HFF-Myc (cell line): ENCODE measurements at places on chromosomes 1 and 21.

DNA sequence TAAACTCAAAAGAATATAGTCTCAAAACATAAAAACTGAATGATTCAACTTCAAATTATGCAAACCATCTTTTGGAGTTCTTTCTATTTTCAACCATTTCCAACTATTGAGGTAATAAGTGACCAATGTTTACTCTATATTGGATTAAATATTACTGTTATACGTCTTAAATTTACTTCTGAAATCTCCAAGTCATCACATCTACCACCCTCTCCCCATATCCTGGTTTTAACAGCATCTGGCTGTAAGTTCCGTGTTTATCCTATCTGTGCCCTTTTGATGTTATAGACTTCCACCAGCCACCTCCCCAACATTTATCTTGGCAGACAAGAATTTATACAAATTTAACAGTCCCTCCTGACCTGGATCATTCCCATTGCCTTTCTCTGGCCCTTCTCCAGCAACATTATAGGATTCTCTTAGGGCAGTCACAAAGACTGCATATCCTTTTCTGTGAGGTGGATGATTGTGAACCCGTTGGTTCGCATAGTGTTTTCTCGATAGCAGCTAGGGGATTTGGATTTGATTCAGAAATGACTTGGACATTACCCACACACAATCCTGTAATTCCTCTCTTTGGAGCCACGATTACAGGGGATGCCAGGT lies 313.4 kb upstream of the FMN2 start:
- DNase-seq: no peak

GRCh38 chr1:231781892-231782291 lies 155.3 kb downstream of the DISC1 start:
- DNase-seq: no peak

DNA sequence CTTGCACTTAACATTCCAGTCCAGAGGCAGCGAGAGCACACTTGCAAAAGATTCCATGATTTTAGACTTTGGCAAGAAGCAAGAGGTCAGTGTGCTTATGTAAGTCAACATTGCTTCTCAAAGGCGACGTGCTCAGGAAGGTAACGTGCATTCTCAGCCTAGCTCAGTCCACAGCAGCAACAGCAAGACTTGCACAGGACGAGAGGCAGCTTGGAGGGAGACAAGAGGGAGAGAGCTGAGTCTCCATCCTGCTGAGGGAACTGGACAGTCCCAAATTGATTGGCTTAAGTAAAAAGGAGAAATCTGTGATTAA lies 56.5 kb downstream of the PTP4A2 start:
- no peak for DNase-seq

DNA sequence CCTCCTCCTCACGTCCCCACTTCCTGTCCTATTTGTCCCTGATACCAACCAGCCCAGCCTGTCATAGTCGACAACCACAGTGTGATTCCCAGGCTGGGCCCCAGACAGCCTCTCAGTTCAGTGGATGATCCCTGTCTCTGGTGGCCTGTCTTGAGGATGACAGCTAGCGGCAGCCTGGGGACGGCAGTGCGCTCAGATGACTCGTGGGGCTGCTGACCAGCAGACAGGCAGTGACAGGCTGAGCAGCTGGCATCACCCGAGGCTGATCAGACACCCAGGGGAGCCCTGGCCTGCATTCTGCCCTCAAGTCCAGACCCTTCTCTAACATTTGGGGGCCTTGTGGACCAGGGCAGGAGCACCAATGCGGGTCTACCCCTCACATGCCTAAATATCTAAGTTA lies 21.0 kb downstream of the NKAIN1 start:
- no peak for DNase-seq

DNA sequence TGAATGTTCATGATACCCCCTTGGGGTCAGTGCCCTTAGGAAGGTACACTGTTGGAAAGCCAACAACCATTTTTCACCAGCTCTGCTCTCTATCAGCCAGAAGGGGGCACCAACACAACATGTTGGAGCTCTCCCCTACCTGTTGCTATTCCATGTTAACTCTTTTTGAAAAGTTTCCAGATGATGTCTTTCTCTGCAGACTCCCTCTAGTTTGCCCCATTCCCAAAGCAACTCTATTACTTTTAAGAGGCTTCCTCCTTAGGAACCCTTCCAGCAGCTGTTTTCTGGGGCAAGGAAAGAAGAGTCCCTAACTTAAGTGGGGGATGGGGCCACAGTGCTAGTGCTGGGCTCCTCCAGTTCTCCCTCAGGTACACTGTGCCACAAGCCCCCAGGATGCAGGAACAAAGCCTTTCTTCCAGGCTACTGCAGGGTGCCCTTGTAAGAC lies 22.9 kb upstream of the NDC1 start:
- peak; percentile 21 for DNase-seq

GRCh38 chr1:46618754-46619415 lies 2.3 kb upstream of the MOB3C start:
- no peak for DNase-seq

DNA sequence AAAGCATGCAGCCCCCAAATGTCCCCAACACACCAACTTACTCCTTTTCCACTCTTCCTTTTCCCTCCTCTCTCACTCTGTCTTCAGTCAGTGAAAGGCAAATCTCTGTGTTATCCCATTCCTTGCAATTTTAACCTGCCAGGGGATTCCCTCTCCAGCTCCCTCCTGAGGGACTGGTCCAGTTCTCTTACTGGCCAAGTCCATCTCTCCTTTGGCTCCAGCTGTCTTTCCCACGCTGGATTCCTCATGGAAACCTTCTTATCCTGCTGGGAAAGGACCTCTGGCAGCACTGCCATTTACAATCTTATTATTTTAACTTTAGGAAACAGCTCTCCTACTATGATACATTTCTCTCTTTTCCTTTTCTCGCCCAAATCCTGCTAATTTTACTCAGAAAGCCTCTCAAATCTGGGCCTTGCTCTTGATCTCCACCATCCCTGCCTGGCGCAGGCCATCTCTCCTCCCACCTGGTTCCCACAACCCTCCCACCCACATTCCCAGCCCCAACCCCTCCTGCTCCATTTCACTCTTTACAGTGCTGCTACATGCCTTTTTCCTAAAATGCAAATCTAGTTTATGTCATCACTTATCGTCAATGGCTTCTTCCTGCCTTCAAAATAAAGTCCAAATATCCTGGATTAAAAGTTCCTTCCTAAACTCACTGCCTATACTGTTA lies 72.7 kb upstream of the CNN3 start:
- DNase-seq: no peak

DNA sequence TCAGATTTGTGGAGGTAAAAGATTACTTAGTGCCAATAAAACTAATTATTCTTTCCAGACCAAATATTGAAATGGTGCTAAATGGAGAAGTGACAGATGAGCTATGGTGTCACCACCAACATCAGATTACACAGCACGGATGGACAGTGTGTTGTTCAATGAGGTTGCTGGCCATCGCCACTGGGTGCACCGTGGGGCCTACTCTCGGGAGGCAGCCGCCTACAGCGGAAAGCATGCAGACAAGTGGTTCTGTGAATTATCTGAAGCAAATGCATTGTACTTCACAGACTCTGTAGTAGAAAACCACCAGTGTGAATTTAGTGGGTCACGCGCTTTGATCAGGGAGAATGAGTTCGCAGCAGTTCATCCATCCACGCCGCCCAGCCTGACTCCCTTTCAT lies 42.3 kb downstream of the GNG4 start:
- DNase-seq: no peak

DNA sequence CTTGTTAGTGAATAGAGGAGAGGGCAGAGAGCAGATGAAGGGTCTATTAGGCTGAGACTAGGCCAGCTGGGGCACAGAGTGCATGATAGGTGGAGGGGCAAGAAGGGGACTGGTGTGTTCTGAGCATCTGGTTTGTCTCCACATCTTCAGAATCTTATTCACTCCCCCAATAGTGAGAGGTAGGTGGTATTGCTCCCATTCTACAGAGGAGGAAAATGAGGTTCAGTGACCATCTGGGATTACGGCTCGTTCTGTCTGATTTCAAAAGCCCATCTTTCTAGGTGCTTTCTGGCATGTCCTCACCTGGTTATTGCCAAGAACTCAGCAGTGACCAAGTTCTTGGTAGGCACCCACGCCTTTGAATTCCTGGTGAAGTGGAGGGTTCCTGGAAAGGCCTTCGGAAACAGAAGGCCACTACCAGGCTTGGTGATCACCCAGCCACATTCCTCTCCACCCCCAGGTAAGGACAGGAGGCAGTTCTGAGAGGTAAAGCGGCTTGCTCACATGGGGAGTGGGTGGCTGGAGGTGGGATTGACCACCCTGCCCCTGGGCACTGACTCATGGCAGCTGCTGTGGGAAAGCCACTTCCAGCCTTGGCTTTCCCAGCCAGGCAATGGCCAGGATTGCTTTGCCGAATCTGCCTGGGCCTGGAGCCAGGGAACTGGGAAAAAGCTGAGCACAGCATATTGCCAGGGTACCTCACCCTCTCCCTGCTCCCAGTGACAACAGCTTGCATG lies 18.8 kb upstream of the CITED4 start:
- no peak for DNase-seq

DNA sequence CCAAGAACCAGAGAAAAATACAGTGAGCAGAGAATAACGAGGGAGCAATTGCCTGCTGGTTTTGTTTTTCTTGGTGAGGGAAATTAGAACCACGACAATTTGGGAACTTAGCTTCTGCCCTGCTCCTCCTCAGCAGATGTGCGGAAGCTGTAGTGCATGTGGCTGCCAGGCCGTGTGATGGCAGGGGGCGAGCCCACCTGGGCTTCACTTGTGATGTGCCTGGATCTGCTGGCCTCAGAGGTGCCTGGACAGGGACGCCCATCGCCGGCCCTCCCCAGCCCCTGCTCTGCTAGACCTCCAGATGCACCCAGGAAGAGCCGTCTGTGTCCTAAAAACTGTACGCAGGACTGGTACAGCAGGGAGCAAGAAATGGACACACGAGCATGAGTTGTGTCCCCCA lies 28.5 kb upstream of the C1orf174 start:
- DNase-seq: no peak

- no peak for DNase-seq
Observed at GRCh38 chr1:202068596-202068995, 54.1 kb upstream of the GPR37L1 start.
